ENCODE measurements at places on chromosomes 12 and 14.

- peak within 1 kb of the TSS; percentile 93 for H3K4me3 ChIP-seq
- no peak within 1 kb of the TSS for H3K27ac ChIP-seq
Observed at GRCh38 chr12:44875954-44876543, at the start of gene NELL2. NELL2 (minus strand) TSS chr12:44876315; CDS start chr12:44875869, 446 bp downstream.

- no peak overlapping the region for H3K4me3 ChIP-seq
- DNase-seq, result peak; percentile 41
- no peak overlapping the region for H3K27ac ChIP-seq
- H3K36me3 ChIP-seq, result no peaks in the 10 kb centered on the region
- no peaks in the 10 kb centered on the region for H3K27me3 ChIP-seq
- peaks cover 35% of the 10 kb centered on the region for H3K4me1 ChIP-seq
Observed at GRCh38 chr12:26434299-26435068, 239.1 kb downstream of the SSPN start.

GRCh38 chr14:43789458-43789857 lies 717.6 kb downstream of the FSCB start:
- no peak overlapping the region for H3K4me3 ChIP-seq
- H3K4me1 ChIP-seq, result no peaks in the 10 kb centered on the region
- H3K27me3 ChIP-seq, result no peaks in the 10 kb centered on the region
- H3K27ac ChIP-seq, result no peak overlapping the region

DNA sequence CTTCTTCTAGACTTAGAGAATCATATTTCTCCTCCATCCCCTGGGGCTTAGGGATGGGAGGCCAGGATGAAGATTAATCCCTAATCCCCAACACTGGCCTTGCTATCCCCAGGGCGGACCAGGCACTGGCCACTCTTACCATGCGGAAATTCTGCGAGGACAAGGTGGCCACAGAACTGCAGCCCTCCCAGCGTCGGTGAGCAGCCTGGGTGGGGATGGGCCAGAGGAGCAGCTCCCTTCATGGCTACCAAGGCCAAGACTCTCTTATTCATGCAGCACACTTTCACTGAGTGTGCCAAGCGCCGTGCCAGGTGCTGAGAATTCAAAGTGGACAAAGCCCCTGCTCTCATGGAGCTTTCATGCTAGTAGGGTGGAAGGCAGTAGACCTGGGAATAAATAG lies 7.0 kb downstream of the TNS2 start:
- H3K27me3 ChIP-seq, result peaks cover 20% of the 10 kb centered on the region
- no peak overlapping the region for H3K27ac ChIP-seq
- H3K4me3 ChIP-seq, result peak overlapping the region; percentile 44
- no peak for DNase-seq

GRCh38 chr14:65359503-65359902 lies 53.0 kb upstream of the FUT8 start:
- H3K4me3 ChIP-seq, result no peak overlapping the region
- DNase-seq, result no peak
- H3K36me3 ChIP-seq, result no peaks in the 10 kb centered on the region
- H3K27ac ChIP-seq, result no peak overlapping the region

- no peak for DNase-seq
- H3K36me3 ChIP-seq, result peaks cover 19% of the 10 kb centered on the region
- no peaks in the 10 kb centered on the region for H3K27me3 ChIP-seq
- no peak overlapping the region for H3K4me3 ChIP-seq
- H3K27ac ChIP-seq, result no peak overlapping the region
- no peaks in the 10 kb centered on the region for H3K4me1 ChIP-seq
Observed at GRCh38 chr12:2668816-2669215, 126.0 kb upstream of the FKBP4 start.

All from endothelial cell (in vitro differentiated cells).